ENCODE measurements at places on chromosomes 16 and 17.

DNA sequence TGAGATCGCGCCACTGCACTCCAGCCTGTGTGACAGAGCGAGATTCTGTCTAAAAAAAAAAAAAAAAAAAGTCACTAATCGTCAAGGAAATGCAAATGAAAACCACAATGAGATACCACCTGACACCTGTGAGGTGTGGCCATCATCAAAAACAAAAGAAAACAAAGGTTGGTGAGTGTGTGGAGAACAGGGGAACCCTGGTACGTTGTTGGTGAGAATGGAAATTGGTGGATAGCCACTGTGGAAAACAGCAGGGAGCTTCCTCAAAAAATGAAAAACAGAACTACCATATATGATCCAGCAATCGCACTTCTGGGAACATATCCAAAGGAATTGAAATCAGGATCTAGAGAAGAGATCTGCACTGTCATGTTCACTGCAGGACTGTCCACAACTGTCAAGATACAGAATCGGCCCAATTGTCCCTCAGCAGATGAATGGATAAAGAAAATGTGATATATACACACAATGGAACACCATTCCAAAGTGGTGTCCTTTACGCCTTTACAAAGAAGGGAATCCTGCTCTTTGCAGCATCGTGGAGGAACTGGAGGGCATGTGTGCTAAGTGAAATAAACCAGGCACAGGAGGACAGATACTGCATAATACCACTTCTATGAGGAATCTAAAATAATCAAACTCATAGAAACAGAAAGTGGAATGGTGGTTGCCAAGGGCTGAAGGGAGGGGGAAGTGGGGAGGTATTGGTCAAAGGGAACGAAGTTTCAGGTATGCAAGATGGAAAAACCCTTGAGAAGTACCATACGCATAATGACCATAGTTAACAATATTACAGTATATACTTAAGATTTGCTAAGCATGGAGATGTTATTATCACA lies 63.5 kb upstream of the PLCG2 start:
- no peak for DNase-seq

DNA sequence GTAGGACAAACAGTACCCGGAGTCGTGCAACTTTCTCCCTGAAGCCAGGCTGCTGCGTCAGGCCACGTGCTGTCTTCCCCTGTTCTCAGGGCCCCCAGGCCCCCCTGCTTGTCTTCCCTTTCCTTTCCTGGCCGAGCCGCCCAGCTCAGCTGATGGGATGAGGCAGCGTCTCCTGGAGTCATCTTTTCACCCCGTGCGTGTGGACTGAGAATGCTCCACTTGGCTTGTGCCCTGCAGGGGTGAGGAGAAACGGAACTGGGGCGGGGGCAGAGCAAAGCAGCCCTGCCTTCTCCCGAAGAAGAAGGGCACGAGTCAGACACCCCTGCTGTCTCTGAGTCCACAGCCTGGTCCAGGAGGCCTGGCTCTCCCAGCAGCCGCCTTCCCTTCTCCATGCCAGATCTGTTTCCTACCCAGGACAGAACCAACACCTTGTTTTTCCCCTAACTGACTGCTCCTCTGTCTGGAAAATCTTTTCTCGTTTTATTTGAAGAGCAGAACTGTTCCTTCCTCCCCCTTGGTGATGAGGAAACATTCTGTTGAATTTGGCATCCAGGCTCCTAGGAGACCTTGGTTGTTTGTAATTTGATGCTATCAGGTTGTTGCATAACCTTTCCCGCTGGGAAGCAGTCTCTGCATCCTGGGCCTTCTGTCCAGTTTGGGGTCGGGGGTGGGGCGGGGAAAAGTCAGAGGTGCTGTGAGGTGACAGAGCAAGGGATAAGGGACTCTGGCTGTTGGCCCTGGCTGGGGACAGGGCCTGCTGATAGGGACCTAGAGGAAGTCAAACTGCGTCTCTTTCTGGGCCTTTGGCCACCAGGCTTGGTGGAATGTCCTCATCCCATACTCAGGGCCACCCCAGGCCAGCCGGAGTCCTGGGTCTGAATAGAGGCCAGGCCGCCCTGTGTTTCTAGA lies 78.8 kb downstream of the WIPI1 start:
- DNase-seq: no peak

DNA sequence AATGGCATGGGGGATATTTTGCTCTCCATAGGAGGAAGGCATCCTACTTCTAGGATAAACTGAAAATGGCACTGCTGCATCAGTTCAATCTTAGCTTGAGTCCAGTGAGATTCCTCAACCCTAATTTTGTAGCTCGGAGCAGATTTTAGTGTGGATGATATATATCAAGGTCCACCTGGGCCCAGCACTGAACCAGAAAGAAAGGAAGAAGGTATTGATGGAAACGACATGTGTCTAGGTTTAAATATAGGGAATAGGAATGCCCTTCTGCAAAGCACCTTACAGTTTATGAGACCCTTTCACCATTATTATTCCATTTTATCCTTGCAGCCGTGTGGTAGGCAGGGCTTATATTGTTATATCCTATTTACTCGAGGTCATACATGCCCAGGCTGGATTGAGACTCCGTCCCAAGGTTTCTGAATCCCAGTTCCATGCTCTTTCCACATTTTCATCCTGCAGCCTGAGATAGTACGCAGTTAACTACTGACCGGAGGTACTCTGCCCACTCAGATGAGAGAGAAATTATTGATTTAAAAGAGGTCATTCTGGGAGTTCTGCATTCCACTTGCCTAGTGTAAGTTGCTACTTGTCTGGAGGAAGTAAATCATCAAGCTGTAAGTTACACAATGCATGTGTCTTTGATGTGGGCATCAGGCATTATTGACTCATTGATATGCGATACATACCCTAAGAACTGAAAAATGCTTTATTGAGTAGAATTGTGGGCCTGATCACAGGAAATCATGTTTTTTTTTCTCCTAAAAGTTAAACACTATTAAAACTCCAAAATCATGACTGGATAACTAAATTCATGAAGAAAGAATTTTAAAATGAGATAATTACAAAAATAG lies 10.1 kb downstream of the KRT39 start:
- no peak for DNase-seq

DNA sequence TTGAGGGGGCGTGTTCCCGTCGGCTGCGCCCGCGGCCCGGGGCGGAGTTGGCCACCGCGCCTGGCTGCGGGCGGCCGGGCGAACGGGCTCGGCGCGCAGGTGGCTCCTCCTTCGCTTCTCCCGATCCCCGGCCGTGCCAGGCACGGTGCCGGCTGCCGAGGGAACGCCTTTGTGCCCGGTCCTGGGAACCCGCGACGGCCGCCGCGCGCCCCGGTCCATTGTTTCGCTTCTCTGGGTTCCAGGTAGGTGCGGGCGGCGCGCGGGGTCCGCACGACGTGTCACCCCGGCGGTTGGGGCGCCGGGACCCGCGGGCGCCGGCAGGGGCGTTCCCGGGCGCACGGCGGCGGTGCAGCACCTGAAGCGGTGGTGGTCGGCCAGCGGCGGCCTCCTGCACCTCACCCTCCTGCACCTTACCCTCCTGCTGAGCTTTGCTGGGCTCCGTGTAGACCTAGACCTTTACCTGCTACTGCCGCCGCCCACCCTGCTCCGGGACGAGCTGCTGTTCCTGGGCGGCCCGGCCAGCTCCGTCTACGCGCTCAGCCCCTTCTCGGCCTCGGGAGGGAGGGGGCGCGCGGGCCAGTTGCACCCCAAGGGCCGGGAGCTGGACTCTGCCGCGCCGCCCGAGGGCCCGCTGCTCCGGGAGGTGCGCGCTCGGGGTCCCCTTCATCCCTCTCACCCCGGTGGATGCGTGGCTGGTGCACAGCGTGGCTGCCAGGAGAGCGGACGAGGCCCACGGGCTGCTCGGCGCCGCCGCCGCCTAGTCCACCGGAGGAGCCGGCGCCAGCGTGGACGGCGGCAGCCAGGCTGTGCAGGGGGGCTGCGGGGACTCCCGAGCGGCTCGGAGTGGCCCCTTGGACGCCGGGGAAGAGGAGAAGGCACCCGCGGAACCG lies 99.9 kb downstream of the EFCAB13 start:
- DNase-seq: no peak

GRCh38 chr16:23575834-23576233 lies 18.3 kb downstream of the UBFD1 start:
- DNase-seq: no peak

- no peak for DNase-seq
These were observed 8.2 kb upstream of the CCL2 start for GRCh38 chr17:34246881-34247280.

- no peak for DNase-seq
These were observed 254.9 kb downstream of the PARN start for GRCh38 chr16:14375132-14375491.

DNA sequence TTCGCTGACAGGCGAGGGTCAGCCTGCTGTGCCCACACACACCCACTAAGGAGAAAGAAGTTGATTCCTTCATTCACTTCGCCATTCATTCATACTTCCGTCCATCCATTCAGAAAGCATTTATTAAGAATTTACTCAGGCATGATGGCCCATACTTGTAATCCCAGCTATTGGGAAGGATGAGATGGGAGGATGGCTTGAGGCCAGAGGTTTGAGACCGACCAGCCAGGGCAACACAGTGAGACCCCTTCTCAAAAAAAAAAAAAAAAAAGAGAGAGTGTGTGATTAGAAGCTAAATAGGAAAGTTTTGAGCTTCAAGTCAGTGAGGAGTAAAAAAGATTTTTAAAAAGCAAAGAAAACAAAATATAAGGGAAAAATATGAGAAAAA lies 8.7 kb downstream of the CES2 start:
- DNase-seq: no peak

DNA sequence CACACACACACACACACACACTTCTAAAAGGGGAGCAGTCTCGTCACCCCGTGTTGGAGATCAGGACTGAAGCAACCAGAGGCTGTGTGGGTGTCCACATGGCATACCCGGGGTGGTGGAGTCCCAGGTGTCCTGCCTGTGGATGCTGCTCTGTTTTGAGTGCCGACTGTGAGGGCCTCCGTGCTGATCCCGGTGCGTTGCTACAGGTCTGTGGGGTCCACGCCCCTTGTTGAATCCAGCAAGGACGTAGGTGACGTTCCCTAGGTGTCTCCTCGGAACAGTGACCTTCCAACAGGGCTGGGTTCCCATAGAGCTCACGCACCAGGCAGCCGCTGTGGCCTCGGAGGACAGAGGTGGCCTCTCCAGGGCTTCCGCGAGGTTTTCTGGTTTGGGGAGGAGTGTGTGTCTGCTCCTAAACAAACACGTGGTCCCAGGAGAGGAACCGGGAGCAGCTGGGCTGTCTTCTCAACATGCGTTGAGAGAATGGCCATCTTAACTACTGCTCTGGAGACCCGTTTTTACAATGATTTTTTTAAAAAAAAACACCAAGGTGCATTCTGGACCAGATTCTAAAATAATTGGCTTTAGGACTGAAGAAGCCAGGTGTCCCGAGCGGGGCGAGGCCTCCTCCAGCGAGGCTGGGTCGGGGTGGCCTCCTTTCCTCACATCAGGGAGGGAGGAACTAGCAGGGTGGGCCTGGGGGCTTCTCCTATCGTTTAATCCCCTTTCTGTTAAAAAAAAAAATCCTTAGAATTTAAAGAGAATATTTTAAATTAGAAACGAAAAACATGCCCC lies 100.6 kb upstream of the ZNF750 start:
- DNase-seq: no peak

- no peak for DNase-seq
These were observed 25.3 kb upstream of the RBBP6 start for GRCh38 chr16:24514096-24514495.

- DNase-seq: no peak
These were observed 110.8 kb downstream of the CNTNAP4 start for GRCh38 chr16:76387994-76388393.

DNA sequence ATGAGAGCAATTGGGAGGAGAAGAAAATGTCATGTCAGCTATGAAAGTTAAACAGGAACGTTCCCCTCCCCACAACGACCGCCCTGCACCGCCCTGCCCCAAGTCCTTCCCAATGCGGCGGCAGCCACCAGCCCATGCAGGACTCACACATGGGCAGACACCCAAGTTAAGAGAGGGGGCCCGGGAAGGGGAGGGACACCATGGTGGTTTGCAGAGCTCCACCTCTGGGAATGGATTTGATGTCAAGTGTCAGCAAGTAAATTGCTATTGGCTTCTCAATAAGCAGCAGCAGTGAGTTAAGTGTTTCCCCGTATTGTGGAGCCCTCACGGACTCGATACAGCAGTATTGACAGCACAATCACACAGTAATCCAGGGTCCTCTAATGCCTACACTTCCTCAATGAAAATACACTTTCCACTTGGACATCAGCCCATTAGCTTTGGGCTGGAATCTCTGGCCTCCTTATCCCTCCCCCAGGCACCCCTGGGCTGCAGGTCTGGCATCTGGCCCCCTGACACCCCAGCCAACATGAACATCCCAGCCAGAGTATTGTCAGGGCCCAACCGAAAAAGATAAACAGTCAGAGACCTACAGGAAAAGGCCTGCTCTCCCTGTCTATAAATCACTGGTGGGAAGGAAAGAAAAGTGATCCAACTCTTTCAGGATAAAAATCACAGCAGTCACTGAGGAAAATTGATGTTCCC lies 22.6 kb downstream of the ZFHX3 start:
- DNase-seq: no peak

DNA sequence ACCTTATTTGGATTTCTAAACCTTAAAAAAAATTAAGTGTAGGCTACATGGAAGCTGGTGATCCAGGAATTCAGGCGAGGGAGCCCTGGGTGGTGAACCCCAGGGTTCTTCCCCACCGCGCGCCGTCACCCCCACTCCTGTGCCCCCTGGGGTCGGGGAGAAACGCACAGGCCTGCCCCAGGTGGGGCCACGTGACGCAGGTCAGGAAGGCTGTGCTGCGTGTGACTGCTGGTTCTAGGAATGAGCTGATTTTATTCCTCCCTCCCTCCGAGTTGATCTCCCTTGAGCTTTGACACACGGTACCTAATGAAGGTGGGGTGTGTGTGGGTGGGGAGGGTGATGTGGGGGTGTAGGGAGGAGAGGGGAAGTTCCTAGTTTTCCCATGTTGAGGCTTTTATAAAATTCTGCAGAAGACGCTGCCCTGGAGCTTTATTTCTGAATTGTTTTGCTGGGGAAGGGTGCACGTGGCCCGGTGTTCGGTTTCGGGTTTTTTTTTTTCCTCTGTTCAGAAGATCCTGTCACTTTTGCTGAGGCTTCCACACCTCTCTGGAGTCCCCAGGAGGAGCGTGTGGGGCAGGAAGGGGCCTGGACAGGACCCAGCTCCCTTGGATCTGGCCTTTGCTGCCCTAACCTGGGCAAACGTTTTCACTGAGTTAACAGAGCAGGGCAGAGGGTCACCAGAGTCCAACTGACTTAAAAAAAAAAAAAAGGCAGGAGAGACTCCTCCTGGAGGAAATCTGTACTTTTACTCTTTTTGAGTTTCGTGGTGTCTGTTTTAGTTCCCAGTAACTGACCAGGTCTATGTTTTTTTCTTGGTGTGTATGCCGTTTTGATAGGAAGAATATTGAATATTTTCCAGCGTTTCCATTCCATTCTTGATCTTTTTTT lies 55.8 kb upstream of the GSE1 start:
- DNase-seq: no peak

GRCh38 chr16:63323055-63323454 lies 1286.8 kb upstream of the CDH8 start:
- DNase-seq: no peak

DNA sequence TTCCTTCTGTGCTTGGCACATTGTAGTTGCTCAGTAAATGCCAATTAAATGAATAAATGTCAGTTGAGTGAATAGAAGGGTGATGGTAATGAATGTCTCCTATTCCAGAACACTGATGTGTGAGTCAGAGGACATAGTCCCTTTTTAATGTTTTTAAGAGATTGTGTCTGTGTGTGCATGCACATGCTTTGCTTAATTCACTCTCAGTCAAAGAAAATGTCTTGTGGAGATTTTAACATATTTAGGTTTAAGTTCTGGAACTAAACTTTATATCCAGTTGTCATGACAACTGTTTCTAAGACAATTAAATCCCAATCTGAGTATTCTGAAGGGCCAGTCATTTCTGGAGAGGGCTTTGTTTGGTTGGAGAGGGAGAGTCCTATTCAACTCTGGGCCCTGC lies 255.3 kb upstream of the CDH11 start:
- no peak for DNase-seq
